ENCODE measurements at places on chromosomes 1 and 21.

DNA sequence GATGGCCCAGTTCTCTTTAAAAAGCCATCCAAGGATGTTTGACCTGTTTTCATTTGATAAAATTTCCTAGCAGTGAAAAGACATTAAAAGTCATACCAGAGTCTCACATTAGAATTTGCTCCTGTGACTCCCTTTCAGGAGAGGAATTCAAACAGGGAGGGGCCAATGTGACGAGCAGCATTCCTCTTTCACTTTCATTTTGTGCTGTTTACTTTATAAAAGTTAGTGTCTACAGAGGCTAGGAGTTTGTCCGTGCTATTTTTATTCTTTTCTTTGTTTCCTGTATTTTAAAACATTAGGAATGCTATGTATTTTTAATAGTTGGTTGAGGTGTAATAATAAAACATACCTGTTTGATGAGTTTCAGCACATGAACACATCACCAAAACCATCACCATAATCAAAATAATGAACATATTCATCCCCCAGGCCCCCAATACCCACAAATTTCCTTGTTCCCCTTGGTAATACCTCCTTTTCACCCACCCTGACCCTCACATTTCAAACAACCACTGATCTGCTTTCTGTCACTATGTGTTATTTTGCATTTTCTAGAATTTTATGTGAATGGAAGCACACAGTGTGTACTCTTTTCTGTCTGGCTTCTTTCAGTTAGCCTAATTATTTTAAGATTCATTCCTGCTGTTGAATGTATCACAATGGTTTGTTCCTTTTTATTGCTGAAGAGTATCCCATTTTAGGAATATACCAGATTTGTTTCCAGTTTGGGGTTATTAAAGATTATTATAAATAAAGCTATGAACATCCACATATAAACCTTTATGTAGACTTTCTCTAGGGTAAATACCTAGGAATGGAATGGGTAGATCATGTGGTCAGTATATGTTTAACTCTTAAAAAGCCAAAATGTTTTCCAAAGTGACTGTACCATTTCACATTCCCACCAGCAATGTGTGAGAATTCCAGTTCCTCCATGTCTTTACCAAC is 129.5 kb downstream of the TENT5C start:
- peak; percentile 40 for DNase-seq

DNA sequence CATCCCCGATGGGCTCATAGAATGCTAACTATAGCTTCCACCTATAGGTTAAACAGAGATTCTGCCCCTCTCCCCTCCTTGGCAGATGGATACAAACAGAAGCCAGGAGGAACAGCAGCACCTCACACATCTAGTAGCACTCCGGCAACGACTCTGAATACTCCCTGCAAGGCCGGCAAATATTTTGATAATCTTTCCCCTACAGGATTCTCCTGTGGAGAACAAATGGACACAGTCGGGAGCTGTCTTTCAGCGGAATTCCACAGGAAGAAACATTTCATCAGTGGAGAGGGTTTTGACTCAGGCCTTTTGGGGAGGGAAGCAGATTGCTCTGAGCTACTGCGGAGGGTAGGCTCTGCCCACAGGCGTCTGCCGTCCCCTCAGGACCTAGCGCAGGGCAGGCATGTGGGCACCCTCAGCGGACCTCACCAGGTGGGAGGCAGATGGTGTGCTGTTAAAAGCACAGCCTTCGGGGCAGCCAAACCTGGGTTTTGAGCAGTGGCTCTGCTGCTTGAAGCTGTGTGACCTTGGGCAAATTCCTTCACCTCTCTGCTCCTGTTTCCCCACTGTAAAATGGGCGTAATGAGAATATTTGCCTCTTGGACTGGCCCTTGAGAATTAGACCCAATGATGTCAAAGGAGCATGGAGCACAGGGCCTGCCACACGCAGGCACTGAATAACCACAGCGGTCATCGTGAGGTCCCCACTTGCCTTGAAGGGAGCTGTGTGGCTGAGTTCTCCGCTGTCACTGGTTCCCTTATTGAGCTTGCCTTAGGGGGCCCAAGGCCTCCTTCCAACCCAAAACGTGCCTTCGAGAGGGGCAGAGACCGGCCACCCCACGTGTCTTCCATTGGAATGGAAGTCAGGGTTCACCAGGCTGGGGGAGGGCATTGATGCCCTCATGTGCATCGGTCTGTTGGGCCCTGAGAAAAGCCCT is 19.2 kb upstream of the BCAR3 start:
- DNase-seq: no peak

DNA sequence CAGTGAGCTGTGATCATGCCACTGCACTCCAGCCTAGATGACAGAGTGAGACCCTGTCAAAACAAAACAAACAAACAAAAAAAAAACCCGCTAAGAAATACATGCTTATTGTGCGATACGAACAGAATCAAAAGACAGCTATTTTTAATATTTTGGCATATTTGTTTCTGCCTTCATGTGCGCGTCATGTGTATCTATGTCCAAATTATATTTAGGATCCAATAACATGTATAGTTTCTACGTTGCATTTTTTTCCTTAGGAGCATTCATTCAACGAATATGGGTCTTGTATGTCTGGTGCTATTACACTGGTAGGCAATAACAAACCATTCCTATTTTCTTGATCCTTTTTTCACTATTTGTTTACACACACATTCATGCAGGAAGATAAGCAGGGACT is 1.8 kb downstream of the CD46 start:
- DNase-seq: no peak

DNA sequence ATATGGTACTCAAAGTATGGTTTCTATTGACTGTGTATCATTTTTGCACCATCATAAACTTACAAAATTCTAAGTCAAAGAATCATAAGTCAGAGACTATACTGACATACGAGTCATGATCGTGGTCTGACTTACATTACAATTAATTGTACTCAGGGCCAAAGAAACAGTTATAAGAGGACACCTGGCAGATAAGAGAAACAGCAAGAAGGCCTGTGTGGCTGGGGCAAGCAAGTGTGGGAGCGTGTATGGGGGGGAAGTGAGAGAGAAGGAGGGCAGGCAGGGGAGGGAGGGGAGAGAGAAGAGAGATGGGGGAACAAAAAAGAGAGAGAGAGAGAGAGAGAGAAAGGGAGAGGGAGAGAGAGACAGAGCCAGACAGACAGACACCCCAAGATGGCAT is 70.9 kb downstream of the RERE start:
- DNase-seq: no peak

GRCh38 chr1:2942410-2942809 is 78.9 kb upstream of the ACTRT2 start:
- DNase-seq: no peak

DNA sequence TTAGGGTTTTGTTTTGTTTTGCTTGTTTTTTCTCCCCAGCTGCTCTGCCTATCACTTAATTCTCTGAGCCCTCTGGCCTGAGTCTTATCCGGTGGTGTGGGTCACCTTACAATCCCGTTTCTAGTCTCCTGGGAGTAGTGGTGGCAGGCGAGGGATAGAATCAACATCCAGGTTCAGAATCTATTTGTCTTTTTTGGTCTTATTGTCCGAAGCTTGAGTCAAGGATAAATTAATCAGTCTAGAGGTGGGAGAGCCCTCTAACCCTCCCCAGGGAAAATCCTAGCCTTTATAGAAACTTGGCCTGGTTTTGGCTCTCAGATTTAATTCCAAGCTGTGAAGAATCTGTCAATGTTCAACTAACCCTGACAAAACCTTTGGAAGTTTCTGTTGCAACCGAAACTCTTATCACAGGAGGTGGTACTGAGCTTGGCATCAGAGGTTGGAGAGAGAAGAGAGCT is 246.3 kb downstream of the FGGY start:
- no peak for DNase-seq

GRCh38 chr1:208058267-208058666 is 147.3 kb upstream of the CD34 start:
- no peak for DNase-seq

GRCh38 chr1:59879996-59880505 is 46.5 kb downstream of the CYP2J2 start:
- no peak for DNase-seq

- no peak for DNase-seq
Measured at GRCh38 chr1:234775477-234776246, 165.7 kb upstream of the IRF2BP2 start.

DNA sequence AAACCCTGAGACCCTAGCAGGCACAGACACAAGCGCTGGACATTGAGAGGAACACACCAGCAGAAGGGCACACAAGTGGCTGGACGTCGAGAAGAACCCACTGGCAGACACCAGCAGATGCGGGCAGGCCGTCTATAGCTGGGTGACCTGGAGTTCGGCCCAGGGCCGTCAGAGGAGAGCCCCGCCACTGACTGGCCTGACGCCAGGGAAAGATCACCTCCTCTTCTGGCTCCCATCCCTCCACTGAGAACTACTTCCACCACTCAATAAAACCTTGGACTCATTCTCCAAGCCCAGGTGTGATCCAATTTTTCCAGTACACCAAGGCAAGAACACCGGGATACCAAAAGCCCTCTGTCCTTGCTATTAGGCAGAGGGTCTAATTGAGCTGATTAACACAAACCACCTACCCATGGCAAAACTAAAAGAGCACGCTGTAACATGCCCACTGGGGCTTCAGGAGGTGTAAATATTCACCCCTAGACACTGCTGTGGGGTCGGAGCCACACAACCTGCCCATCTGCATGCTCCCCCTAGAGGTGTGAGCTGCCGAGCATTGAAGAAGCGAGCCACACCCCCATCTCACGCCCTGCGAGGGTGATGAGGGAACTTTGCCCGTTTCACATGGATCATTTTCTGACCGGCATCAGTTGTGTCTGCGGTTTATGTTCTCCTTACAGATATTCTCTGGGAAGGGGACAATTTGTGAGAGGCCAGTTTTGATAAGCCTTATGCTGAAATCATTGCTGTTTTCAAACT is 104.8 kb downstream of the HLX start:
- DNase-seq: no peak

GRCh38 chr1:169708647-169709046 is 2.8 kb downstream of the SELL start:
- peak; percentile 47 for DNase-seq

GRCh38 chr1:220594356-220594755 is 66.4 kb downstream of the MARK1 start:
- DNase-seq: no peak

- DNase-seq: peak; percentile 30
Measured at GRCh38 chr1:208437401-208437800, 193.2 kb upstream of the PLXNA2 start.

DNA sequence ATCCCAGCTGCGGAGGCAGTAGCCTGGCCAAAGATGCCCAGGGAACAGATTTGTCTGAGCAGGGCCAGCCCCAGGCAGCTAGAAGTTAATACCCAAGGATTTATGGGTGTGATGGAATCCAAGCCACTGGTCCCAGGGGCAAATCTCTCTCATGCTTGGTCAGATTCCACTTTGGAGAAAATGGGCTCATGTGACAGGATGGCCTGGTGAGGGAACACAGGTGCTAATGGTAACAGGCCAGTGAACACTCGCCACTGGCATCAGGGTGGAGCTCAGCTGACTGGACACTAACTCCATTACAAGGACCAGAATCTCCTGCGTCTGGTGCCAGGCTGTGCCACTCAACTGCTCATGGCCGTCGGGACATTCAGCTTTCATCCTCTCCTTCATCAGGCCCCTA is 12.0 kb downstream of the MDM4 start:
- DNase-seq: no peak

DNA sequence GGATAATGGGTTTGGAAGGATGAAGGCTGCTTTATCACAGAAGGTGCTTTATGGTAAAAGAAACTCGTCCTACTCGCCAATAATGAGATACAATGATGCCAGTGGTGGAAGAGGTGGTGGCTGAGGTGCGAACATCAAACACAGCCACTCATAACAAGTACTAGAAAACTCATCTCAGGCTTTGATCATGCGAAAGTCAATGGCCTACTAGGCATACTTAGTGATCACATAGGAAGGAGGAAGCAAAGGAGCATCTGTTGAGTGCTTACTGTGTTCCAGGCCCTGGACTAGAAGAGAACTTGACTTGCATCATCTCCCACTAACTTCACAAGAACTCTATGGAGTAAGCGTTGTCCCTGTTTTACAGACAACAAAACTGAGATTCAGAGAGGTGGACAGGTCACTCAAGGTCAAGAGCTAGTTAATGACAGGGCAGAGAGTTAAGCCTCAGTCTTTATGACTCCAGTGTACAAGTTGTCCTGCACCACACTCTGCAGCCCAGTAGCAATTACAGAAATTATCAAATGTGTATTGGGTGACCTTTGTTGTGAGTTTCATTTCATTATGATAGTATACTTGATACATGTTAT is 33.6 kb downstream of the RUNX1 start:
- DNase-seq: peak; percentile 57

- no peak for DNase-seq
Measured at GRCh38 chr1:3021801-3022401, 634 bp downstream of the ACTRT2 start.

DNA sequence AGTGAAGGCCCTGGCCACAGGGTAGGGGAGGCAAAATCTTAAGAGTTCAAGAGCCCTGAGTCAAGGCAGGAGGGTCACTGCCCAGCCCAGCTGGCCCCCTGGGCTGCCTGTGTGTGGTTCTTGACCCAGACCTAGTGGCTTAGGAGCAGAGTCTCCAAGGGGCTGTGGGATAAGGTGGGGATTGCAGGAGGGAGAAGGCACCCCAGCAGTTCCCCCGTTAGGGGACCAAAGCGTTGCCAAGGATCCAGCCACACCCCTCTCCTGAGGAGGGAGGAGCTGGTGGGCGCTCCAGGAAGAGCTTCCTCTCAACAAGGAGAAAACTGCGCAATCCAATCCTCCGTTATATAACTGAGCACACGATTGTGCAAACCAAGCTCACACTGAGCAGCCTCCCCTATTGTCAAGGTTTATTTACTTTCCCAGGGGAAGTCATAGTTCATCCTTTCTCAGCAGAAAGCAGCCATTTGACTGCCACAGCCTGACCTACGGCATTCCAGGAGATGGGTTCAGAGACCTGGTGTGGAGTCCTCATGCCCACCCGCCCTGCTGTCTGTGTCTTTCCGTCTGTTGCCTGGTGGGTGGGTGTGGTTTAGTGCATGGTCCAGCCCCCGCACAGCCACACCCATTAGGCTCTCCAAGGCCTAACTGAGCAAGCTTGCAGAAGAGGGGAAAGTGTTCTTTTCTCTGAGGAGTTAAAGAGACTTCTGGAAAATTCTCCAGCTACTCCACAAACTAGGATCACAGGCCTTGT is 3.5 kb downstream of the EPHX1 start:
- DNase-seq: no peak

DNA sequence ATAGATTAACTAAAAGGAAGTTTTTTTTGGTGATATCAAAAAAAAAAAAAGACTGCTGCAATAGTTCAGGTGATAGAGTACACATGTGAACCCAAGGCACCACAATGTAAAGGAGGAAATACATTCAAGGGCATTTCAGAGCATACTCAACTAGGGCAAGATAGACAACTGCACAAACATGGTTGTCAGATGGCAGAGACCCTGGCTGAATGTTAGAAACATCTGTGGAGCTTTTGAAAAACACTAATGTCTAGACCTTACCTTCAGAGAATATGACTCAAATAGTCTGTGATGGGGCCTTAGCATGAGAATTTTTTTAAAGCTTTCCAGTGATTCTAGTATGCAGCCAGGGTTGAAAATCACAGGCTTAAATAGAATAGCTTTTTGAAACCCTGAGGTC is 173.6 kb downstream of the VAV3 start:
- no peak for DNase-seq

All from activated CD4-positive, alpha-beta T cell treated with anti-CD3 and anti-CD28 coated beads, Interleukin-10, Interleukin-2, amounts not matched to agents 100 ng/mL and 50 ng/mL, durations not matched to agents 16 hours and 8 hours (primary cell).